ENCODE measurements at places on chromosomes 3 and 15. TPM values are rescaled to one million over a fixed set of nuclear protein-coding genes. Genes with fewer than 3 reads are reported as not detected.
A peak's percentile ranks its signal among the peaks of the same experiment; 100 is the strongest.

DNA sequence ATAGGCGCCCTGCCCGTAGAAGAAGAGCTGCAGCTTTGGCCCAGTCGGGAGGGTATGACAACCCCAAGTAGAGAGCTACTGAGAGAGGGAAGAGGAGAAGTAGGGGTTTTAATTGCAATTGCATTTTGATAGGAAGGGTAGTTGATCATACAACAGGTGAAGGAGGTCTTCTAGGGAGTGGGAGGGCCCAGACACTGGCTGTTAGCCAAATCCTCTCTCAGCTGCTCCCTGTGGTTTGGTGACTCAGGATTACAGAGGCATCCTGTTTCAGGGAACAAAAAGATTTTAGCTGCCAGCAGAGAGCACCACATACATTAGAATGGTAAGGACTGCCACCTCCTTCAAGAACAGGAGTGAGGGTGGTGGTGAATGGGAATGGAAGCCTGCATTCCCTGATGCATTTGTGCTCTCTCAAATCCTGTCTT is 408.9 kb upstream of the THBS1 start:
- peak; percentile 70 for ATAC-seq

DNA sequence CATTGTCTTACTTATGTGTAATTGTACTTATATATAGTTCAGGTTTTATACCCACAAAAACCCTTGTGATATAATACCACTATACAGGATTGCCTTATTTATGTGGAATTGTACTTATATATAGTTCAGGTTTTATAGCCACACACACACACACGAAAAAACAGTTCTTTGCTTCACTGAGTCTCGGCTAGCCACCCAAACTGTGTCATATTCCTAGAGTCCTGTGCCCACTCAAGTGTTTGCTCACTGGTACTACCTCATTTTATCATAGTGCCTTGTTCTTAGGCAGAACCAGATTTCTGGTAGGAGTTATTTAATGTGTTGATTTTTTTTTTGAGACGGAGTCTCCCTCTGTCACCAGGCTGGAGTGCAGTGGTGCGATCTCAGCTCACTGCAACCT is 12.5 kb downstream of the RASA2 start:
- ATAC-seq, result no peak

DNA sequence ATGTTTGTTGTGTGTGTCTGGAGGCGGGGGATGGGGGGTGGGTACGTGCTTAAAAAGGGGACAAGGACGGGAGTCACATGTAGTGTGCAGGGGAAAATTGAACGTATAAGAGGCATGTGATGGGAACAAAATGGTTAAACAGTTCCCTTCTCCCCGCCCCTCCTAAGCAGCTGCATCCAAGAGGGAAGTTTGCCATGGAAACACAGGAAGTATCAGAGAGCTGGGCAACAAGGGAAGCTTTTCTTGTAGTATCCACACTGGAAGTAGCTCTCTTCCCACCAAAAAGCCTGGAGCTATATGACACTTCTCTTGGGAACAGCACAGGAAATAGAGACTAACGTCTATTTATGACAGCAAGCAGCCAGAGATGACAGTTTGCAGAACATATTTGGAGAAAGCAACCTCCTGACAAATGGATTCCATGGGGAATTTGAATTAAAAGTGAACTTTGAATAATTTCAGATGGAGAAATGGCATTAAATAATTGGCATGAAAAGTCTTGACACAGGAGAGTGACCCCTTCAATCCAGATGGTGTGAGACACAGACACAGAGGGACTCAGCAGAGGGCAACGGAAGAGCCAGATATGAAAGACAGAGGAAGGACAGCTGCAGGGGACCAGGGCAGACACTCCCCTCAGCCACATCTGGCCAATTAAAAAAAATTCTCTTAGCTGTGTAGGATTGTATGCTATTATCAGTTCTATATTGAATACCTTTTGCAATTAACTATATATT is 294.2 kb upstream of the TBL1XR1 start:
- ATAC-seq, result peak; percentile 60

GRCh38 chr15:77870195-77871065 is 207.1 kb downstream of the TBC1D2B start:
- ATAC-seq, result peak; percentile 56

- no peak for ATAC-seq
Observed at GRCh38 chr3:110929816-110930215, 141.8 kb upstream of the NECTIN3 start.

DNA sequence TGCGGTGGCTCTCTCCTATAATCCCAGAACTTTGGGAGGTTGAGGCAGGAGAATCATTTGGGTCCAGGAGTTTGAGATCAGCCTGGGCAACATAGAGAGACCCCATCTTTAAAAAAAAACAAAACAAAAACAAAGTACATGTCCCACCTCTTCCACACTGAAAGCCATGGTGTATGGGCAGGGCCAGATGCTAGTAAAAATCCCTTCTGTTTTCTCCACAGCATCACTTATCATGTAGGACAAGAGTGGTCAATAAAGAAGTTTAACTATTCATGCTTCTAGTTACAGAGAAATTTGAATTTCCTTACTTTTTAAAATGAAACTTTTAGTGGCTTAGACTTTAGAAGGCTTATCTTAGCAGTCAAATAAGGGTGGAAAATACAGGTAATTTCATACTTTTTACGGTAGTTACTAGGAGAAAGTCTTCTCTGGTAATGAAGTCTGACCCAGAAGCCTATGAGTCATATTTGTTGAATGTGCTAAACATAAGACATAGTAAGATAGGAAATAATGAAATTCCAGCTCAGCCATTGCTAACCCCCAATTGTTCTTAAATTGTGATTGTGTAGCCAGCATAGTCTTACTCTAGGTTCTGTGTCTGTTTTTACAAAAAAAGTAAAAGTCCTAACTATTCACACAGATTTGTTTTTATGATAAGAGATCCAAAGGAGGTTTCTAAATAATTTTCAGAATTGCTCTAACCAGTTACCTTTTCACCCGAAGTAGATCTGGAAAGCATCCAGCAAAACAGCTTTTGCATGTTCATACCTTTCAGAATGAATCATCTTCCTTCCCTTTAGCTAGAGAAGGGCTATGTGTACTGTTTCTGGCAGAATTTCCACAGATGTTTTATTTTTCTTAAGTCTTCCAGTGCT is 16.4 kb upstream of the ZNF609 start:
- peak; percentile 51 for ATAC-seq

- ATAC-seq, result peak; percentile 72
Observed at GRCh38 chr15:62558640-62559380, 393.7 kb upstream of the C2CD4B start.

DNA sequence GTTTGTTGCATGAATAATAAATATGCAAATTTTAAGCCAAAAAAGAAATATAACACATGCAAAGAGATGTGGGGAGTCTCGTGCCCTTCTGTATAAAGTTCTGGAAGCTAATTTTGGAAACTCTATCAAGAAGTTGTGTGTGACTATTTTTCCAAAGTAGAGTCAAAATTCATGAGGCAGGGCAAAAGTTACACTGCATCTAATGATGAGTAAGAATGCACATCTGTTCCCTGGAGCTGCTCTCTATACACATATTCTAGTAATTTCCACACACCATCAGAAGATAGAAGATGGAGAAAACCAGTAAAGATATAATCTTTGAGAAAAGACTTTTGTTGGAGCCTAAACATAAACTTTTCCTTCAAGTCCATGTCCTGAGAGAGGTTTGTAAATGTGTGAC is 199.6 kb downstream of the FHIT start:
- no peak for ATAC-seq

- ATAC-seq, result no peak
Observed at GRCh38 chr3:139425745-139426400, 36.4 kb upstream of the COPB2 start.

DNA sequence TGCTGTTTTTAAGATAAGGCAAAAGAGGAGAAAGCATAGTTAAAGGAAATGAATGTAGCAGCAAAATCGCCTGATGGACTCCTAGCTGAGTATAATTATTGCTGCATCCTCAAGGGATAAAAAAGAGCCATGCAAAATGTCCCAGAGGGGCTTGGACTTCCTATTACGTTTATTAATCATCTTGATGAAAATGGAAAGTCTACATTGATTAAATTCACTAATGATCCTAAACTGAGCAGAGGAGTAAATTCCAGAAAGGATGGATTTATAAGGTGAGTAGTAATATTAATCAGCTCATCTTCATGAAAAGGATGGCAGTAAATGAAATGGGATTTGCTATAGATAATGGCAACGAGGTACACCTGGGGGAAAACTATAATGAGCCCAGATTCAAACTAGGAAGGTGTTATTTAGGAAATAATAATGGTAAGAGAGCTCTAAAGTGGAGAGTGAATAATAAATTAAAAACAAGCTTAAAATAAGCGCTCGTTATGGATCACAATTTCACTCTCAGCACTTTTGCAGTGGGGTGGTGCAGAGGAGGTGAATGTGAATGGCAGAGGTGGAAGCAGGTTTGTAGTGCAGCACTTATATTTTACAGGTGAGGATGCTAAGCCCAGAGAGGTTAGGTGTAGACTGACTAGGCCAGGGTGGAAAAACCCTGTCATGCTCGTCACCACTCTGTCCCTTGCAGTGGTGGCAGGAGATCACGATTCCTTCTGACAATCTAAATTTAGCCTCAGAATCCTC is 22.3 kb downstream of the IL5RA start:
- ATAC-seq, result no peak

- ATAC-seq, result no peak
Observed at GRCh38 chr3:101964861-101965260, 115.5 kb downstream of the NFKBIZ start.

HSPBAP1 gene
- 7.9 TPM for total RNA-seq

CELSR3 gene
- total RNA-seq, result 1.0 TPM

ANKRD34C gene
- not detected for total RNA-seq

UROC1 gene
- total RNA-seq, result not detected

KNL1 gene
- 0.23 TPM for total RNA-seq

ITIH1 gene
- not detected for total RNA-seq
